ENCODE measurements at places on chromosomes 6 and 20.
A peak's percentile ranks its signal among the peaks of the same experiment; 100 is the strongest.

GRCh38 chr6:147042679-147043078 is 161.5 kb upstream of the STXBP5 start:
- no peak for DNase-seq

DNA sequence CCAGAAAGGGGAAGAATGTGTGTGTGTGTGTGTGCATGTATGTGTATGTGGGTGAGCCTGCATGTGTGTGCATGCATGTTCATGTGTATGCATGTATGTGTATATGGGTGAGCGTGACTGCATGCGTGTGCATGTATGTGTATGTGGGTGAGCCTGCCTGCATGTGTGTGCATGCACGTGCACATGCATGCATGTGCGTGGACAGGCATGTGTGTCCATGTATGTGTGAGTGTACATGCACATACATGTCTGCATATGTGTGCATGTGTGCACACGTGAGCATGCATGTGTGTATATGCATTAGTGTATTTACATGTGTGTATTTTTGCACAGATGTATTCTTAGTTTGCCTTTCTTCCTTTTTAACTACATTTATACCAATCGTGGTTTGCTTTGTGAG is 601.5 kb downstream of the QKI start:
- DNase-seq = no peak

GRCh38 chr6:85041376-85041775 is 277.0 kb upstream of the TBX18 start:
- no peak for DNase-seq

GRCh38 chr6:159062564-159062945 is 17.8 kb upstream of the TAGAP start:
- DNase-seq = no peak

- no peak for DNase-seq
Observed at GRCh38 chr6:137968455-137968804, 101.4 kb downstream of the TNFAIP3 start.

GRCh38 chr20:2234598-2235191 is 61.1 kb upstream of the TGM3 start:
- DNase-seq = peak; percentile 25

GRCh38 chr6:17703256-17703694 is 3.5 kb downstream of the NUP153 start:
- peak; percentile 80 for DNase-seq

DNA sequence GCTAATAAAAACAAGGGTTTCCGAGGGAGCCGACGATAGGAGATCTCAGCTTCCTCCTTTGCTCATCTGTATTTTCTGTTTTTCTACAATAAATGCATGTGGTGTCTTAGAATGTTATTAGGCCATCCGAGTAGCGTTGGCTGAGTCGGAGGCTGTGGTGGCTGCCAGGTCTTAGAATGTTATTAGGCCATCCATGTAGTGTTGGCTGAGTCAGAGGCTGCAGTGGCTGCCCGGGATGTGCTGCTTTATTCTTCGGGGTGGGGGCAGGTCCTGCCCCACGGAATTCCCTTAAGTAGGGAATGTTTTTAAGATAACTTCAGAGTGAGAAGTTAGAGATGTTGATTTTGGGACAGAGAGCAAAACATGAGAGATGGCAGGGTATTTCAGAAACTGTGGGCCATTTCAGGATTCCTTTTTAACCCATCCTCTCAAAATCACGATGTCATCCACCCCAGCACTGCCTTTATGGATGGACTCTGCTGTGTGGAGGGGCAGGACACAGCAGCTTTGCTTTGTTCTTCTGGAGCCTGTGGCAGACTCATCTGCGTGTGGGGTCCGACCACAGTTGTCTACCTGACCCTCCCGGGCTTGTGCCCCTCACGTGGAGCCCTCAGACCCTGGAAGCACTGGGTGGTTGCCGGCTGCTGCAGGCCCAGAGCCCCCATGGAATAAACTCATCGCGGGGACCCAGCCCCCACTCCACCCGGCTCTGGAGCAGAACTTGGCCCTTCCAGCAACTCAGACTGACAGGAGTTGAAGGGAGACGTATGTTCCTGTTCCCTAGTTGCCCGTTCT is 20.4 kb downstream of the OSBPL2 start:
- peak; percentile 65 for DNase-seq

DNA sequence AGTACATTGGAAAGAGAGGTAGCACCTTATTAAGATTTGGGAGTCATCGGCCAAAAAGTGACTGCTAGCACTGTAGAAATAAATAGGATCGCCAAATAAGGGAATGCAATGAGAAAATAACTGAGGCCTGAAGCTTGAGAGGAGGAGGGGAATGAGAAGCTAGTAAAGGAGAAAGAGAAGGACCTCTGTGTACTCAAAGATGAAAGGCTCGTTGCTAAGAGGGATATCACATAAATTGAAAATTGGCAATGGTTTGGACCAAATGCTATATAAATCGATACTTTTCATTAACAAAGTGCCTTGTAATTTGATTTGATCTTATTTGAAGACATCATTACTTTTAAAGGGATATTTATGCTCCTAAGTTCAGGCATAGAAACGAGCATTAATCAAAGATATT is 796.3 kb downstream of the QKI start:
- DNase-seq = no peak

GRCh38 chr6:138403324-138403800 is 661 bp upstream of the HEBP2 start:
- DNase-seq = peak; percentile 18

- no peak for DNase-seq
Observed at GRCh38 chr6:36715469-36715868, 17.8 kb downstream of the RAB44 start.
